ENCODE measurements at places on chromosomes 5 and 9. TPM values are rescaled to one million over a fixed set of nuclear protein-coding genes. Genes with fewer than 3 reads are reported as not detected.

Gene REEP2
- 24.2 TPM for total RNA-seq

Gene JAKMIP2
- 10.8 TPM for total RNA-seq

Gene SURF2
- total RNA-seq = 19.3 TPM

Gene FOXB2
- total RNA-seq = not detected

Gene TLX3
- total RNA-seq = not detected

Gene NMUR2
- not detected for total RNA-seq

Gene CSF1R
- total RNA-seq = 0.25 TPM

Gene CNTLN
- total RNA-seq = 12.1 TPM

Gene TOR2A
- total RNA-seq = 2.7 TPM

Gene RABL6
- total RNA-seq = 87.5 TPM

Gene GARIN3
- not detected for total RNA-seq

Gene SLC24A2
- total RNA-seq = under 0.01 TPM

Gene NANS
- 131 TPM for total RNA-seq

Gene INSL6
- total RNA-seq = not detected

Gene PCDHA1
- under 0.01 TPM for total RNA-seq

Gene BASP1
- 163 TPM for total RNA-seq

Gene CTXN3
- not detected for total RNA-seq

Gene TMC1
- total RNA-seq = 2.1 TPM

Gene SCGB3A1
- not detected for total RNA-seq
